ENCODE measurements at places on chromosomes 4 and X.

GRCh38 chr4:169199184-169199583 is 71.6 kb downstream of the SH3RF1 start:
- DNase-seq = no peak

GRCh38 chr4:111210595-111210994 is 587.7 kb upstream of the PITX2 start:
- no peak for DNase-seq

GRCh38 chr4:62037571-62037970 is 837.4 kb downstream of the ADGRL3 start:
- no peak for DNase-seq

- no peak for DNase-seq
Observed at GRCh38 chrX:153583433-153583832, 15.5 kb downstream of the CCNQ start.

GRCh38 chr4:113613503-113613902 is 148.0 kb downstream of the CAMK2D start:
- DNase-seq = no peak

- no peak for DNase-seq
Observed at GRCh38 chr4:90582087-90582486, 454.9 kb downstream of the CCSER1 start.

GRCh38 chrX:39853417-39854030 is 244.2 kb downstream of the BCOR start:
- no peak for DNase-seq

DNA sequence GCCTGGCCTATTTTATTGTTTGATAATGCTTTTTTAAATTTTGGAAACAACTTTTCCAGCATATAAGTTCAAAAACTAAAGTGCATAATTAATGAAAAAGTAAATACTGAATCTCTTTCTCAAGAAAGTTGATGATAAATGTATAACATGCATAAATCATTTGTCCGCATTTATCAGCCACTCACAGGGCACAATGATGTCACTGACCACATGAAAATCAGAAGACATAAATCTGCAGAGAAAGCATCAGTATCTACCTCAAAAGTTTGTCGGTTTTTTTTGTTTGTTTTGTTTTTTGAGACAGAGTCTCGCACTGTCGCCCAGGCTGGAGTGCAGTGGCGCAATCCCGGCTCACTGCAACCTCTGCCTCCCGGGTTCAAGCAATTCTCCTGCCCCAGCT is 5.5 kb upstream of the HPRT1 start:
- DNase-seq = no peak

DNA sequence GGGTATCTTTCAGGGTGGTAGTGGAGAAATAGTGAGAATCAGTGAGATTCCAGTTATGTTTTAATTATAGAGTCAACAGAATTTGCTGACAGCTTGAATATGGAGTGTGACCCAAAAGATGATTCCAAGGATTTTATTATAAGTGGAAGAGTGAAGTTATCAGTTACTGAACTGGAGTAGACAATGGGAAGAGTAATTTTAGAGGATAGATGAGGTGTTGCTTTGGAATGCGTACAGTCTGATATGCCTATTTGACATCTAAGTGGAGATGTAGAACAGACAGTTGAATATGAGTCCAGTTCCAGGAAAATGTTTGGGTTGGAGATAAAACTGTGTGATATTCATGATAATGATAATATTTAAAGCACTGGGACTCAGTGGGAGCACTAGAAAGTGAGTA is 174.2 kb downstream of the MAPK10 start:
- DNase-seq = no peak
